ENCODE measurements at places on chromosomes 4 and X.

GRCh38 chr4:107691378-107691777 lies 28.7 kb downstream of the PAPSS1 start:
- DNase-seq = no peak

DNA sequence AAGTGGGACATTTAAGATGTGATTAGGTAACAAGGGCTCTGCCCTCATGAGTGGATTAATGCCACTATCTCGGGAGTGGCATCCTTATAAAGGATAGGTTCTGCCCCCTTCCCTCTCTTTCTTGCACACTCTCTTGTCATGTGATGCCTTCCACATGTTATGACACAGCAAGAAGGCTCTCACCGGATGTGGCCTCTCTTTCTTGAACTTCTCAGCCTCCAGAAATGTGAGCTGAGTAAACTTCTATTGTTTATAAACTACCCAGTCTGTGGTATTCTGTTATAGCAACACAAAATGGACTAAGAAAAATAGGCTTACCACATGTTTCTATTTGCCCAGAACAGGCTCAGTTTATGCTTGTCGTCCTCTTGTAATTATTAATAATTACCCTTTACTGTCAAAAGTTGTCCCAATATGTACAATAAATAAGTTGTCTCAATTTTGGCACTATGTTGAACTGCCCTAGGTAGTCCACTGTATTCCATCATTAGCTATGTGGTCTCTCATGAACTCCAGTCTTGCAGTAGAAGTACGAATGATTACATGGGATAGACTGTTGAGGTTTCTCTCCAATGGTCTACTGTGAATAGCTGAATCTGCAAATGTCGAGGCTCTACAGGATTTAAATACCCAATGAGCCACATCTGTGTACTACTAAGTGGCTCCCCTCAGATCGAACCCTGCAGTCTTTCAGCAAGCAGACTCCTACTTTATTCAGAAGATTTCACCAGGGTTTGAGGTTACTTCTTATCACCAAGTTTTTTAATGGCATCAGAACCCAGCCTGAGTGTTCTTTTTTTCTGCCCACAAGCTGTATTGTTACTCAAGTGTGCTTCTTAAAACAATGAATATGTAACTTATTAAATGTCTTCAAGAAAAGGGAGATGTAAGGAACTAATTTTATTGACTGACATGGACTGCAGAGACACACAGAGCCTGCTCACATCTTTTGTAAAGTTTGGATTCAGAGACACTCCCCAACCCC lies 102.0 kb upstream of the LEF1 start:
- no peak for DNase-seq

DNA sequence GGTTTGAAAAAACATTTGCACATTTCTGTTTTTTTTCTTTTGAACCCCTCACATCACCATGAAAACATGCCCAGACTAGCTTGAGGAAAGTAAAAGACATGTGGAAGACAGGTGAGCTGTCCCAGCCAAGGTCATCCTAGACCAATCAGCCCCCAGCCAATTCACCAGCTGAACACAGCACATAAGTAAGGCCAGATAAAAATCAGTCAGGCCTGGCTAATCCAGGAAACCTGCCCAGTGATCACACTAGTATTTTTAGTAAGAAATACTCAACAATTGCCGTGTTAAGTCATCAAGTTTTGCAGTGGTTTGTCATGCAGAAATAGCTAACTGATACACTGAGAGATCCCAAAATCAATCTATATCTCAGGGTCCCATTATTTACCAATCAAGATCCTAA lies 4.4 kb upstream of the SMR3A start:
- DNase-seq = no peak

DNA sequence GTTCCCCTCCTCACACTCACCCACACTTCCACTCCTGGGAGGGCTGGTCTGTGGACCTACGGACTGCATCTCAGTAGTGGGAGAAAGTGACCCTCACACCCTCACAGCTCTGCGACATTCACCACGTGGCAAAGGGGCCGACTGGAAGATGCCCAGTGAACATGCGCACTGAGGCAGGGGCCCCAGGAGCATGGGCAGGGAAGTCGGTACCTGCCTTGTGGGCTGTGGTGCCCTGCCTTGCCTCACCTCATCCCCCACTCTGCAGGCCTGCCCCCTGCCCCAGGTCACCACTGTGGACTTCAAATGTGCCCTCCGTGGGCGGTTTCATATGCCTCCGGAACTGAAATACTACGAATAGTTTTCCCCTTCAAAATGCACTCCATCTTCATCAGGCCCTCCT lies 46.2 kb upstream of the XAGE1B start:
- no peak for DNase-seq

DNA sequence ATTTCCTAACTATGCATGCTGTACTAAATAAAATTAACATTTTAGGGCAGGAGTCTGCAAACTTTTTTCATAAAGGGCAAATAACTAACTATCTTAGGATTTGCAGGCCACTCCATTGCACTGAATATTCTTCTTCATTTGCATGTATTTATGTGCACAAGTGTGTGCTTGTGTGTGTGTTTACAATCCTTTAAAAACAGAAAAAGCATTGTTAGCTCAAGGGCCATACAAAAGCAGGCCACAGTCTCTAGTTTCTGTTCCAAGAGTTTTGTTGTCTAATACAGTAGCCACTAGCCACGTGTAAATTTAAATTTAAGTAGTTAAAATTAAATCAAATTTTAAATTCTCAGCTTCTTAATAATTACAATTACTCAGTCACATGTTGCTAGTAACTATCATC lies 621.8 kb downstream of the TMA16 start:
- DNase-seq = no peak

DNA sequence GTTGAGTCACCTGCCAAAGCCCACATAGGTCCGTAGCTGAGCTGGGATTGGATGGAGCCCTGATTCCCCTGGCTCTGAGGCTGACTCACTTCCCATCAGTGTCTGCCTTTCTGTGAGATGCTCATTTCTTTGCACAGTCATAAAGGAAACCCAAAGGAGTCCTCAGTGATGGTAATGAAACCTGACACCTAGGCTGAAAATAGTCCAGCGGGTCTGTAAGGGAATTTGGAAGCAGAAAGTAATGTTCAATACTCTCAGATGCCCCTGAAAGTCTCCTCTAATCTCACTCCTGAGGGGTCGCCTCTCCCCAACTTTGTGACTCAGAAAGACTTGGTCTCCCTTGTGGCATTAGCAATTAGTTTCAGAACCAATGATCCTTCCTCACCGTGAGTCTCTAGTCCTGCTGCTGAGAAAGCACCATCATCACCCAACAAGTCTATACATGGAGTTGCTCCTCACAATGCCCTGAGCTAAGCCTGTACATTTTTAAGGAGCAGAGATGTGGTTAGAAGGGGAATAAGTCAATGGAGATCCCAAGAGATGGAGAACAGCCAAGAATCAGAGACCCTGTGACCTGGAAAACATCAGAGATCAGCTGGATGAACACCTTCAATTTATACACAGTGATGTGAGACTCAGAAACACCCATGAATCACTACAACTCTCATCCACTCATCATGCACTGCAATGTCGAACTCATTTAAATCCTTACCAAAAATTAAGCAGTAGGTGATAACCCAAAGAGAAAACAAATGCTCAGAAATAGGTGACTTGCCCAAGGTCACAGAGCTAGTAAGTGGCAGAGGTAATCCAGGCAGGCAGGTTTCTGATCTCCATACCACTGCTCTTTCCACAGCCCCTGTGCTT lies 219.0 kb upstream of the CPEB2 start:
- peak; percentile 60 for DNase-seq

GRCh38 chrX:14026121-14026520 lies 3.6 kb downstream of the GEMIN8 start:
- DNase-seq = no peak

- DNase-seq = no peak
Measured at GRCh38 chr4:128449251-128449650, 161.6 kb upstream of the PGRMC2 start.

DNA sequence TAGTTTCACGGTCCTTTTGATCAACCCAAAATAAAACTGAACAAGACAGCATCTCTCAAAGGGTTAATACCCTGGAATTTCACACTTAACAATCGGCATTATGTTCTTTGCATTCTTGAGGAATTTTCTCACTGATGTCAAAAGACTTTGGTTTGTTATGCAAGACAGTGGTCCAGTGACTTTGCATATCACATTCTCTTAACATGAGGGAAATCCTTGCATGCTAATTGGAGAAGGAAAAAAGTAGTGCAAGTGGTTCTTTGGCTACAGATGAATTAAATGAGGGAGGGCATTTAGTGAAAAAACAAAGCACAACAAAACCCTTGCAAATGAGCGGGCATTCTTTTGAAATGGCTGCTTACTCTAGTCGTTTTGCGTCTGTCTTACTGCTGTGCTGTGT lies 105.1 kb upstream of the LIMCH1 start:
- DNase-seq = no peak

GRCh38 chr4:112748352-112748878 lies 111.5 kb downstream of the LARP7 start:
- no peak for DNase-seq

DNA sequence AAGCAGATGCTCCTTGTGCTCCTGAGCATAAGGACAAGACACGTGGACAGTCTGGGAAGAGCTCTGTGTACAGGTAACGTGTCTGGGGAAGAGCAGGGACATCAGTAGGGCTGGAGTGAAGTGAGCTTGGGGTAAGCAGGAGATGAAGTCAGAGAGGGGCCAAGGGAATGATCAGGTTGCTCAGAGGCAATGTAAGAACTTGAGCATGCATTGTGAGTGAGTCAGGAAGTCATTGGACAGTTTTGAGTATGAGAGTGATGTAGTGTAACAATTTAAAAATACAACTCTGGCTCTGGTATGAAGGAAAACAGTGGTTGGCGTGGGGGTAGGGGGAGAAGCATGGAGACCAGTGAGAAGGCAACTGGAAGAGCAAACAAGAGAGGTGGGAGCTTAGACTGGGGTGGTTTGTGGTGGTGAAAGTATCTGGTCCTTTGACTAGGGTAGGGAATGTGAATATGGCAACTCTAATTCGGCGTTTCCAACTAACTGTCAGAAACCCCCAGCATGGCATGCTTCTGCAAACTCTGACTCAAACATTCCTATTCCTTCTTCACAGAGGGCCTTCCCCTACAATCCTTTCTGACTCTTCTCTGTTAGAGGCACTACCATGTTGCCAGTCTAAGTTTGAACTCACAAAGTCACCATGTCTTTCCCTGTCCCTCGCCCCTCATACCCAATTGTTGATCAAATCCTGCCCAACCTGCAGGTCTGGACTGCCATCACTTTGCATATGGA lies 57.2 kb downstream of the STBD1 start:
- no peak for DNase-seq

DNA sequence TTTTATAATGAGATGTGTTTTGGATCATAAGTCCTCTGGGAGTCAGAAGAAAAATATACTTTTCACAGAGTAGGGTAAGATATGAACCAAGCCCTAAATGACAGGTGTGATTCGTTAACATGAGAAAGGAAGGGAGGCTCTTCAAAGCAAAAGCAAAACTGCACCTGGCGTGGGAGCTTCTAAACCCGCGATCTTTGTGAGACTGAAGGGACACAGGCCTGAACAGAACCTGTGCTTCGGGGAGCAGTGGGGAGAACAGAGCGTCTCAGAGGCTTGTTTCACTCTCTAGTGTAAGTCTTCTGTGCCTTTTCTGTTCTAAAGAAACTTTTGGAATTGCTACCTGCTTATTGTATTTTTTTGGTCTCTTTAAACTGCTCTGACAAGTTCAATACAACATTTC lies 30.2 kb upstream of the CYP4V2 start:
- no peak for DNase-seq

GRCh38 chr4:125434136-125434535 lies 119.4 kb downstream of the FAT4 start:
- no peak for DNase-seq

GRCh38 chr4:11165052-11165451 lies 263.6 kb downstream of the HS3ST1 start:
- no peak for DNase-seq

- DNase-seq = no peak
Measured at GRCh38 chr4:161097821-161098220, 1066.0 kb downstream of the FSTL5 start.

GRCh38 chr4:48248559-48248953 lies 21.1 kb downstream of the TEC start:
- DNase-seq = no peak

DNA sequence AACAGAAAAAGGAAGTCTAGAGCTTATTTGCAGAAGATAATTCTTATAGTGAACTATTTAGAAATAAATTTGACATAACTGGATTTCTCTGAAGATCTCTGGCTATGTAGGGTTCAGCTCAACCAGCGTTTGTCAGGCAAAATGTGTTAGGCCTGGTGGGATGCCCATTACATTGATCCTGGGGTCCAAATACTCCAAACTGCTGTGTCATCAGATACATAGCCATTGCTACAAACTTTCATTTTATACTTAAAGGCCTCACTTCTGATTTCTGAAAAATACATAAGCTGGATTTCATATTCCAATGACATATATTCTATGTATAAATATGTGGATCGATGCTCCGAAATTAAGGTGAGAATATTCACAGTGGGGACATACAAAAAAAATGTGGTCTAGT lies 1958.9 kb upstream of the TENM3 start:
- DNase-seq = no peak

DNA sequence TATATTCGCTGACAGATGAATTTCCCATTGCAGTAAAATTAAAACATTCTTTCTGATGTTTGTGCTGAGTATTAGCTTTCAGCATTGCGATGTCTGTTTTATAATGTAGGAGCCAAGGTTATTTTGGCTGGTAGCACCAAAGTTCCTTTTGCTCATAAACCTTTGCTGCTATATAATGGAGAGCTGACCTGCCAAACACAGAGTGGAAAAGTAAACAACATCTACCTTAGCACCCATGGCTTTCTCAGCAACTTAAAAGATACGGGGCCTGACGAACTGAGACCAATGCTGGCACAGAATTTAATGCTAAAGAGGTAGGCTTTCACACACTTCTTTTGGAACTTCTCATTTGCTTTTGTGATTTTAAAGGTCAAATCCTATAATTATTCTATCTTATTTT lies 46.0 kb downstream of the WDR19 start:
- no peak for DNase-seq

DNA sequence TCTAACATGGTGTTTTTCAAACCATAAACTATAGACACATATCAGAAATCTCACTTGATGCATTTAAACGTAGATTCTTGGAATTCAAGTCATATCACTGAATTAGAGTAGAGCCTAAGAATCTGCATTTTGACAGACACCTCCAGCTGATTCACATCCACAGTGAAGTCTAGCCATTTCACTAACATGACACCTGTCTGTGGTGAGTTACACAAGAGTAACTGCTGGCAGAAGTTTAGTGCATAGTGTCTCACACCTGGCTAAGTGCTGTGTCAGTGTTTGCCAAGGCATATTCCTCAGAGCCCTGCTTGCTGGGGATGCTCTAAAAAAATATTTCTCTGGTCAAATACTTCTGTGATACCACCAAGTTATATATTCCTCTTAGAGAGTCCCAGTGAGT lies 237.5 kb upstream of the DIAPH2 start:
- DNase-seq = no peak

GRCh38 chr4:110347805-110348204 lies 128.2 kb upstream of the ENPEP start:
- no peak for DNase-seq
